NCI-H1105 treated with DMSO at 0.1 percent for 48 hours (cell line): ENCODE measurements at places on chromosomes 3 and 15.
A peak's percentile ranks its signal among the peaks of the same experiment; 100 is the strongest.

GRCh38 chr3:186593862-186594261, 19.0 kb upstream of the AHSG start:
- no peak for DNase-seq

DNA sequence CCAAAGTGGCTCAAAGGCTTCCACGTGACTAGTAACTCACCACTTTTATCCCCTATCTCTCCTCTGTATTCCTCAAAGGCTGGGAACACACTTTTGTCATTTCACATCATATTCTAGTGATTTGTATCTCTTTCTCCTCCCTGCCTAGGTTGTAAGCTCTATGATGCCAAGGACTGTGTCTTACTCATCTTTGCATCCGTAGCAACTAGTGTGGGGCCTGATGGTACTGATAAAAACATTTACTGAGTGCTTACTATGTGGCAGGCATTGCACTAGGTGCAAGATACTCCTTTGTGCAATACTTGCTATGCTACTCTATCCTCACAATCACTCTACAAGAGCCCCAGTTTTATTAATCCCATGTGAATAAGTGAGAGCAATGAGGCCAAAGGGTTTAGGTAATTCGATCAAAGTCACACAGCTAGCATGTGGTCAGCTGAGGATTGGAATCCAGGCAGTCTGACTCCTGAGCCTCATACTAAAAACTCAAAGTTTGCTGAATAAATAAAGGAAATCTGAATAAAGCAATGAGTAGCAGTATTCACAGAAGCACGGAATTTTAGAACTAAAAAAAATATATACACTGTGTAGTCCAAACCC, 342.6 kb upstream of the ICE2 start:
- no peak for DNase-seq

- no peak for DNase-seq
These were observed 33.0 kb downstream of the LSM3 start for GRCh38 chr3:14211621-14212020.

DNA sequence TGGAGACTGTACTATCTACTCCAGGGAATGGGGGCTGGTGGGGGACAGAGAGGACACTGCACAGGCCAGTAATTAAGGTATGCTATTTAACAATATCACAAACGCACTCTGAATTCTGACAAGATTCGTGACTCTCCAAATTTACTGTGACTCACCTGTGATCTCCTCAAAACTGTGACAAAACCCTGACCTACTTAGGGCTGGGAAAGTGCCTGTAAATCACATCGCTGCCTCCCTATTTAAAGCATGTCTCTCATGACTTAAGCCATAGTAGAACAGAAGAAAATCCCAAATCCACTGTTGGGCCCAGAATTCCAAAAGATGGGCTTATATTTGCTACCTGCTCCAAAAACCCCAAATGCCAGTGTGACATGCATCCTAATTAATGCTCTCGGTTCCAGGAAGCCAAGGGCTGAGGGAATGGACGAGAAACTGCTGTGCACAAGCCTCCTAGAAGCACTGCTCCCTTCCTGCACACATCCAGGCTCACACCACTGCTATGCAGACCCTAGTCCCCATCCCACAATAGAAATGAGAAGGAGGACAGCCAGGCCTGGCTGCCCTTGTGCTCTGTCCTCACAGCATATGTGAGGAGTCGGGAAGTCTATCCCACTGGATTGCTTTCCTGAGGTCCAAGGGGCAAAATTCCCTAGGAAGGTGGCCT, 187.7 kb upstream of the CHRNA7 start:
- DNase-seq, result no peak

- DNase-seq, result no peak
These were observed 161.7 kb downstream of the ARPP21 start for GRCh38 chr3:35800960-35801459.

DNA sequence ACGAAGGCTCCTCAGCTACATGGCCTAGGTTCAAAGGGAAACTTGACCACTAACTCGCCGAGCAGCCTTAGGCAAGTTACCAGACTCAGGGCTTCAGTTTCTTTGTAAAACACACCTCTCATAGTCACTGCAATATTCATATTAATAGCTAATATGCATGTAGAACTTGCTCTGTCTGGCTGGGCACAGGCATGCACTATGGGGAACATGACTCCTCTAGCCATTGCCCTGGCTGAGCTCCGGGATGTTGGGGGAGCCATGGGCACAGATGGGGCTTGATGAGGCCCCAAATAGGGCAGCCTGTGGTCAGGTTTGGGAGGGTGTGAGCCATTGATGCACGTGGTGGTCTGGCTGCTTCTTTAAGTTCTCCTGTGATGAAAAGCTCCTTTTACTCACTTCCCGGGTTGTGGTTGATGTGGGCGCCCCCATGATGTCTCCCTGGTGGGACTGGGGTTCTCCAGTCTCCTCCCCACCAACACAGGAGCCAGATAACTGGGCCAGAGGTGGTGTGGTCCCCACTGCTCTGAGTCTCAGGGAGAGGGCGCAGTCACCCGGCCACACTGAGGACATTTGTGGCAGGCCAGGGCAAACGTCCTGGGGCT, 29.4 kb upstream of the DUSP7 start:
- no peak for DNase-seq

DNA sequence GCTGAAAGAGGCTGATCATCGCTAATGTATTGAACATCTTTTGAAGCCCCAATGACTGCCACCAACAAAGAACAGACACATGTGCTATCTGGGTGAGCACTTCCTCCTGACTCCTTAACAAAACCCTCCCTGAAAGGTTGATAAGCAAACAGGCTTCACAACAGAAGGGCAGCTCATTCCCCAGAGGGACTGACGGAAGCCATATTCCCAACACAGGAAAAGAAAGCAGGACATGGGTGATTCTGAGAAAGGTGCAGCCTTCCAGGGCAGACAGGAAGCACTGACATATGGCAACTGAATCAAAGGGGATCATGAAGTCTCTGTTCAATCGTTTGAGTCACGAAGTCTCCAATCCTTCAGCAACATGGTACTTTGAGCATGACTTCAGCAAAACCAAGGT, 929.0 kb downstream of the MCTP2 start:
- no peak for DNase-seq

DNA sequence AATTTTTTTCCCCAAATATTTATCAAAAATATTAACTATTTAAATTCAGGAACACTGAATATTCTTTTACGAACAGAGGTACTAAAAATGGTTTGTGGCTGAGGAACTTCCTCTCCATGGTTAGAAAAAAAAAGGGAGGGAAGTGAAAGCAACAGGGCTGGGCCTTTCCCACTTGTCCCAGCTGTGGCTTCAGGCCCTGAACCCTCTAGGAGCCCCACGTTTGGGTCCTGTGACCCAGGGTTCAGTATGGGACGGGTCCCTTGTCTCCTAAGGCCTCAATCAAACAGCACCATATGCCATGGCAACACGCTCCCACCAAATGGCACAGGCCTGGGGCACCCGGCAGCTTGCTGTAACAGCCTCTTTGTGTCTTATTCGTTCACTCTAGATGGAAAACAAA, 32.4 kb downstream of the POC1A start:
- DNase-seq, result no peak

DNA sequence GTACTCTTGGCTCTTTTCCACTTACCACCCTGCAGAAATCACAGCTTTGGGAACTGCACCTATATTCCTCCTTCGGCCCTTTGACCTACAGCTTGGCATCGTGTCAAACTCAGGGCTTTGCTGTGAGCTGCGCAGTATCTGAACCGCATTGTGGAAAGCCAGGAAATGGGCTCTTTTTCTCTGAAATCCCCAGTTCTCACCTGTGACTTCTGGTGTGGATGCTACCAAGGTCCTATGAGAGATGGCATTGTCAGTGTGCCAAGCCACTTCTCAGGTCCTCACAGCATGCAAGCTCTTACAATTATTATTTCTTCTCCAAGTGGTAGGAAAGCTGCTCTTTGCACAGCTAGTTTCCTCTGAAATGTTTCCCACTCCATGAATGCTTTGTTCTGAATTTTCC, 450.6 kb upstream of the TBL1XR1 start:
- peak; percentile 6 for DNase-seq

- DNase-seq, result peak; percentile 37
These were observed 41.6 kb downstream of the KLHL18 start for GRCh38 chr3:47324278-47324865.

GRCh38 chr15:85979929-85980328, 99.7 kb upstream of the AGBL1 start:
- no peak for DNase-seq

DNA sequence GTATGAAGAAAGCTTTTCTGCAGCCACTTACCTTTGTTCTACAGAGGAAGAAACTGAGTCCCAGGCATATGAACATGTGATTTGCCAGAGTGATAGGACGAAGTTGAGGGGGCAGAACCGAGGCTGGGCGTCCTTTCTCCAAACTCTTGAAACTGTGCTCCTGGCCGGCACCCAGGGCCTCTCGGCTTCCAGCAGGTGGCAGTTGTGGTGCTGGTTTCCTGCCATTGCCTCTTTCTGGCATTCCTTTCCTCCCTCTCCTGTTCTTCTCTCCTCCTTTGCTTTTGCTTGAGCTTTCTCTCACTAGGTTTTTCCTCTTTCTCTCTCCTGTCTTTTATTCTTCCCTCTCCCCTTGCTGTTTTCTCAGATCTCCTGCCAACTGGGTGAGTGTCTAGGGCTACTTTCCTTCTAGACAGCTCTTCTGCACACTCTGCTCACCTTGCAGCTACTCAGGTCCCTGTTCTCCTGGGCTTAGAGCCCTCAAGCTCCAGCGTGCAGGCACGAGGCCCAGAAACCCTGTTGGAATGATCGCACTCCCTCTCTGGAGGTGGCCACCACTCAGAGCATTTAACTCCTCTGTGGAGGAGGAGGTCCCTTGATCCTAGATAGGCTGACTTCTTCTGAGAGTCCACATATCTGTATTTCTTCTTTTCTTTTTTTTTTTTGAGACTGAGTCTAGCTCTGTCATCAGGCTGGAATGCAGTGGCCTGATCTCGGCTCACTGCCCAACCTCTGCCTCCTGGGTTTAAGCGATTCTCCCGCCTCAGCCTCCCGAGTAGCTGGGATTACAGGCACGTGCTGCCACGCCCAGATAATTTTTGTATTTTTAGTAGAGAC, 26.2 kb downstream of the TRAK1 start:
- peak; percentile 13 for DNase-seq

DNA sequence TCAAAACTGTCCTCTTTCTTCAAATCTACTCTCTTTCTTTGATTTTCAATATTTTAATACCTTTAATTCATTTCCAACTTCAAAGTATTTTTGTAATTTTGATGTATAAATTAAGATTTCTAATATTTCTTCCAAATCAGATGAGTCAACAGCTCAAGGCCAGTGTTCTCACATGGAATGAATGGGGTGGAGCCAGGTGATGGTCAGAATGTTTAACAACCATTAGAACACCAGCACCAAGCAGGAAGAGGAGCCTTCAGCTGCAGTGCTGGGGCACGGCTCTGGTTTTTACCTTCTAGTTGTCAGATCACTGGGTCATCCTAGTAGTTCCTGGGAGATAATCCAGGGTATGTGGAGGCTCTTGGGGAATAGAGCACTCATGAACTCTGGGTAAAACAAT, 494.5 kb upstream of the PDZRN3 start:
- no peak for DNase-seq

DNA sequence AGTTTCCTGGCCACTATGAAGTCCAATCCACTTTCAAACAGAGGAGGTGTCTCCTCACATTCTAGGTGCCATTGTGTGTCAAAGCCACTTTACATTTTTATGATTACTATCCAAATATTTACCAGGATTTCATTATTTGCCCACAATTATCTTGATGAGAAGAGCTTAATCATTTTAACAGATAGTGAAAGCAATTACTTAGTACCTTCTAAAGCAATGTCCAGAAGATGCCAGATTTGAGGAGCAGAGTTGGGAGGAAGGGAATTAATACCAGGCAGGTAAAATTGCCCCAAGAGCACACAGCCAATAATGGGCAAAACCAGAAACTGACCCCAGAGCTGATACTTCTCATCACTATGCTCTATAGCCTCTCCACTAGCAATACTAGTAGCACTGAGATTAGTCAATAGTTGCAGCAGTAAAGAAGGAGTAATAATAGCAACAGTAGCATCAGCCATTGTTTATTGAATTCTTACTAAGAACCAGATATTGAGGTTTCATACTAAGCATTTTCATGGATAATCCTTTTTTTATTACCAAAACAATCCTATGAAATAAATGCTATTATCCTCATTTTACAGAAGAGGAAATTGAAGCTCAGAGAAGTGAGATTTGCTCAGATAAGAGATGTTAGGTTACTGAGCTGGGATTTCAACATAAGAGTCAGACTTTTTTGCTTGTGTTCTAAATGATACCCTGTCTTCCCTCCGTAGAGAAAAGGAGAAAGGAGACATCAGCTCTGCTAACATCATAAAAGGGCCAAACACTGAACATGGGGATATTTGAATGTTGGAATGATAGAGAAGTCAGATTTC, 509.3 kb upstream of the CFAP20DC start:
- DNase-seq, result no peak

DNA sequence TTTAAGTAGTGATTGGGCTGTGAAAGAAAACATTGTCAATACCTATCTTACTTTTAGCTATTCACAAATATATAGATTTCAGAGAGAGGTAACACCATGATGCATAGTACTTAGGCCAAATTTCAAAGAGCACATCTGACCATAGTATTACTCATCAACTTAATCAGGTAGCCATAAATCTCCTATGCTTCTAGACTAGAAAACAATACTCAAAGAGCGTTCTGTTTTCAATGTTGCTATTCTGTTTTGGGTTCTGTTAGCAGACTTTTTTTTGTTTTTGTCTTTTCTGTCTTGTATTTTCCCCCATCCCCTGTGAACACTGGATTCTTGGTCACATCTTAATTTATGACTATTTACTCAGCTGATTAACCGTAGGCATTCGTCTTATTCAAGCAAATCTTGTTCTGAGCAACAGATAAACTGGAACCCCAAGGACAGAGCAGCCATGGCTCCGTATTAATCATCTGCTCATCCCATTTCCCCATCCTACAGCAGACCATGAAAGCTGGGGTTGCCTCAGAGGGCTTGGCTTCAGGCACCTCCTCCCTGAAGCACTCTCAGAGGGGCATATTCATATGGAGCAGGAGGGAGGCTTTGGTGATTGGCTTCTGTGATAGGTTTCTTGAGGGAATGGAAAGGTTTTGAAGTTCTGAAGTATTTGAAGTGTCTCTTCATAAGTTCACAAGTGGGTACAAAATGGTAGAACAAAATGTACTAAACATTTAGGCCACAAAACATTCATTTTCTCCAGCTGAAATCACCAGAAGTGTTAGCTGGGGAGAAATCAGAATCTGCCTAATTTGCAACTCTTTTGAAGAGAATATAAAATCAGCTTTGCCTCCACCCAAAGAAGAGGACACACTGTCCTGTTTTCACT, 105.3 kb downstream of the TNIK start:
- DNase-seq, result no peak

DNA sequence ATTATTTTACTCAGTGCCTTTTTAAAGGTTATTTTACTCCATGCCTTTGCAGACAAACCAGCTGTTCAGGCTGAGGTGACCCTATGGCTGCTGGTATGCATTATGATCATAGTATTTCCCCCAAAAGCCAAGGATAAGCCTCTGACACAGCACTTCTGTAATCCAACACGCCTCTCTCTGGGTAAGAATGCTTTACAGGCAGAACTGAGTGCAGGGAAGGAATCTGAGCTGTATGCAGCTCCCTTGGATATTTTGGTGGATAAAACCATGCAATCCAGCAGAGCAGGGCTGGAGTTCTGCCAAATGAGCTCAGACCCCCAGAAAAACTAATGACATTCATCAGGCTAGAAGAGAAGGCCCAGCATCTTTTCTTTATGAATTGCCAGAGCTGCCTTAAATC, 11.7 kb upstream of the MAP1A start:
- no peak for DNase-seq

GRCh38 chr3:47780741-47781684, 680 bp downstream of the SMARCC1 start:
- DNase-seq, result peak; percentile 26

- DNase-seq, result no peak
These were observed 97.5 kb downstream of the BDH1 start for GRCh38 chr3:197458179-197458707.

- DNase-seq, result no peak
These were observed 34.5 kb downstream of the ESYT3 start for GRCh38 chr3:138468886-138469285.
